ENCODE measurements at places on chromosomes 3 and 15.

DNA sequence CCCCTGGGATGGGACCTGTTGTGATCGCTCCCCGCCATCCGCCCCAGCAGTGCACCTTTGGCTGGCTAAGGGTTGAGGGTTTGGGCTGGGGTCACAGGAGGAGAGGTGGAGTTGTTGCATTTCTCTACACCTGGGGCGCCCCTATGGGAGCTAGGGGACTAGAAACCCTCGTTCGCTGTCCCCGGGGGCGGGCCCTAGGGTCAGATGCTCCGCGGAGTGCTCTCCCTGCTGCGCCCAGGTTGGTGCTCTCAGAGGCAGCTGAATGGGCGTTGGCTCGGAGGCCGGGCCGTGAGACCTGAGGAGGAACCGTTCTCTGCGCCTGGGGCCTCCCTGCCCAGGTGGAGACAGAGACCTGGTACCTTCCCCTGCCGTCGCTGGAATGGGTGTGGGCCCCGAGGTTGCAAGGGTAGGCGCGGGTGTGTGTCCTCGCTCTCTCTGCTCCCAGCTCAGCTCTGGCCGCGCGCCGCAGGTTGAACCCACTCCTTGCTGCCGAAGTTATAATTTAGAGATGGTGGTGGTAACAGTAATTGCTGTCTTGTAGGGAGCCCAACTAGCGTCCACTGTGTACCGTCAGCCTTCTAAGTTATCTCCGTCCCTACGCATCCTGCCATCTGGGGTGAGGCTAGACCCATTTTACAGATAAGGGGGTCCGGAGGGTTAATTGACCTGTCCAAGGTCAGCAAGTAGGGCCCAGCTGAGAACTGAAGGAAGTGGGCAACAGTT is 965 bp downstream of the FLNB start:
- peak; percentile 79 for DNase-seq

- no peak for DNase-seq
These were observed 17.5 kb upstream of the RAD18 start for GRCh38 chr3:8980756-8981257.

DNA sequence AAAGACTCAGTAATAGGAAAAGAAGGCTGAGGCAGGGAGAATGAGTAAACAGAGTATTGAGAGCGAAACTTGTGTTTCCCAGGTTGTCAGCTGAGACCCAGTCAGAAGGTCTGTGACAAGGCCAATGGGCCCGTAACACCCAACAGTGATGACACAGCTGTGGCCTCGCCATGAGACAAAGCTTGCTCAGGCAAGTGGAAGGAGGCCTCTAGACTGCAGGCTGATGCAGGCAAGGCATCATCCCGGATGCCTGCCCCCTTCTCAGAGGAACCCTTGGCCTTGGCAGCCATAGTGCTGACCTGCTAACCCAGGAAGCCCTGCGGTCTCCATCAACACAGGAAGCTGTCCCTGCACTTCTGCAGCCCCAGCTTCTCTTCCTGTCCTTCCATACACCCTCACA is 15.4 kb downstream of the RAB6B start:
- peak; percentile 52 for DNase-seq

GRCh38 chr3:149352556-149352955 is 19.1 kb upstream of the TM4SF18 start:
- DNase-seq: peak; percentile 59

DNA sequence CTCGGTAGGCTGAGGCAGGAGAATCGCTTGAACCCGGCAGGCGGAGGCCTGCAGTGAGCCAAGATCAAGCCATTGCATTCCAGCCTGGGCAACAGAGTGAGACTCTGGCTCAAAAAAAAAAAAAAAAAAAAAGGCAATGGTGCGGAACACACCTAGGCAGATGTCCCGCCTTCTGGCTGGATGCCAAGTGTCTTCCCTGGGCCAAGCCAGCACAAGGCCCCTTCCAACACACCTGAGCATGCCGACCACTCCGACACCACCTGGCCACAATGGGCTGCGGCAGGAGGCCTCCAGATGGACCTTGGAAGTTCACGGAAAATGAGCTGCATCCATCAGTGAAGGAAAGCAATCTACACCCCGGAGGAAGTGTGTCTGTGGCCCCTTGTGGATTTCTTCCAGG is 19.0 kb downstream of the NUP210 start:
- no peak for DNase-seq

- DNase-seq: no peak
These were observed 1476.9 kb downstream of the SI start for GRCh38 chr3:163601426-163601825.

GRCh38 chr3:184691397-184692231 is 20.2 kb downstream of the MAGEF1 start:
- DNase-seq: no peak

DNA sequence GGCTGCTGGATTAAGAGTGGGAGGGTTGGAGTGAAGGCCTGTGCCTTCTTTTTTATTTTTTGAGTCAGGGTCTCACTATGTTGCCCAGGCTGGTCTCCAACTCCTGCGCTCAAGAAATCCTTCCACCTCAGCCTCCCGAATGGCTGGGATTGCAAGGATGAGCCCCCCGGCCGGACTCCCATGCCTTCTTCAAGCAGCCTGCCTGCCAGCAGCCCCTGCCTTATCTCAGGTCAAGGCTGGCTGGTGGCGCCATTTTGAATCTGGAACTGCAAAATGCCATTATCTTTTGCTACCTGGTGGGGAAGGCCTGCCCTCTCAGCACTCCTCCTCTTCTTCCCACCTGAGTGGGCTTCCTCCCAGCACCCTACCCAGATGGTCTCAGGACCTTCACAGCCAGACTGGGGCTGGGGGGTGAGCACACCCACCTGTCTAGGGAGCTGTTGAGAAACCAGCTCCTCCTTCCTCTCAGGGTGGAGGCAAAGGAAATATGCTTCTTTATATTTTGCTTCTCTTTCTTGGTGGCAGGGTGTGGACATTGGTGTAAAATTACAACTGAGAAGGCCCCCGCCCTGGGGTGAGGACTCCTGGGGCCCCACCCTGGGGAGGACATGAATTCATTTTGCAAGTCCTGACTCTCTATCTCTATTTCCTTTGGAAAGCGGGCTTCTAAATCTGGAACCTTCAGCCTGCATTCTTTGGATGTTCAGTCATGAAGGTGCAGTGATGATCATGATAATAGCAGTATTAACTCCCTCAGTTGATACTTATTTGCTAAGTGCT is 7.7 kb upstream of the FLNB start:
- no peak for DNase-seq

DNA sequence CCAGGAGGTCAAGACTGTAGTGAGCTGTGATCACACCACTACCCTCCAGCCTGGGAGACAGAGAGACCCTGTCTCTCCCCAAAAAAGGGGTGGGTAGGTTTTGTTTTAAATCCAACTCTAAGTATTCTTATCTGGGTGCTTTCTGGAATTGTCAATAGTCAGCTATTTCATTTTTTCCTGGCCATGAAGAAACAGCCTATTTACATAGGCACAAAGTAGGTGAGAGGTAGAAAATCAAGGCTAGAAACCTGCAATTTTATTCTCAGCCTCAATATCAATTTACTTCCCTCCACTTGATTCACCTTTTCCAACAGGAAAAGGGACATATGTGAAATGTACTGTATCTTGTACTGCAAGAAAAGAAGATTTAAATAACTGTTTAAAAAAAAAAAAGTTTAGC is 45.9 kb downstream of the CSNK1G1 start:
- no peak for DNase-seq

GRCh38 chr3:36964817-36965216 is 20.0 kb upstream of the TRANK1 start:
- DNase-seq: no peak

- DNase-seq: no peak
These were observed 122.7 kb downstream of the MEIS2 start for GRCh38 chr15:36977659-36978058.

DNA sequence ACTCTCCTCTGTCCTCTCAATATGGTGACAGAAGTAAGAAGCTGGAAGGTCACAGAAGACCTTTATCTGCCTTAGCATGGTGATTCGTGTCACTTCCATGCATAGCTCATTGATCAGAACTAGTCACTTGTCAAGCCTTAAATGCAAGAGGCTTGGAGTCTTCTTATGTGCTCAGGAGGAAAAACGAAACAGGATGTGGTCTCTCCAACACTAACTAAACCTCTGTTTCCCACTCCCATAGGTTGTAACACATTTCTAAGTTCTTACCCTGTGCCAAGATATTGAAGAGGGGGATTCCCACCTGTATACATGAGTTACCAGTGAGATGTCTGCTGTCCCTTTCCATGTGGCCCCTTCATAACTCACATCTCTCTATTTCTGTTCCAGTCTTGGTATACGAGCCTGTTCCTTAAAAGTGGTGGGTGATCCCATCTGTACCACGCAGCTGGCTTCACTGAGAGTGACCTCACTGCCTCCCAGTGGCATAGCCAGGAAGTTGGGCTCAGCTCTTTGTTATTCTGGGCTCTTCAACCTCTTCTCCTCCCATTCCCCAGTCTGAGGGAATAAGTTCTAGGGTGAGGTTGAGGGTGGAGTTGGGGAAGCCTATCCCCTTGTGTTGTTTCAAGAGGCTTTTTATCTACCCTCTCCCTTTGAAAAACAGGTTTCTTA is 203.2 kb upstream of the PPP2R3A start:
- no peak for DNase-seq

DNA sequence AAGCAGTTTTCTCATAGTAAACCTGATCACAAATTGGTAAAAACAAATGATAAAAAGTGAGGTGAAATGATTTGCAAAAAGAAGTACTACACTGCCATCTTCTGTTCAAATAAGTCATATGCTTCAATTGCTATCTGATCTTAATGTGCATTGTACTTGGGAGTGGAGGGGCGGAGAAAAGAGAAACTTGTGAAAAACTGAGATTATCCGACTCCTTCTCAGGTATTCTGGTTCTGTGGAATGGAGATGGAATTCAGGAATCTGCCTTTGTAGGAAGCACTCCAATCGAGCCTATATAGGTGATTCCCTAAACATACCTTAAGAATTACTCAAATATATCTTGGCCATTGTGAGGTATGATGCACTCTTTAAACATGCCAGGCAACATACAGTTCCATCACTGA is 180.6 kb downstream of the CHL1 start:
- DNase-seq: no peak

GRCh38 chr3:34185301-34185700 is 386.9 kb downstream of the PDCD6IP start:
- no peak for DNase-seq

GRCh38 chr3:152176998-152177397 is 91.7 kb upstream of the MBNL1 start:
- no peak for DNase-seq

DNA sequence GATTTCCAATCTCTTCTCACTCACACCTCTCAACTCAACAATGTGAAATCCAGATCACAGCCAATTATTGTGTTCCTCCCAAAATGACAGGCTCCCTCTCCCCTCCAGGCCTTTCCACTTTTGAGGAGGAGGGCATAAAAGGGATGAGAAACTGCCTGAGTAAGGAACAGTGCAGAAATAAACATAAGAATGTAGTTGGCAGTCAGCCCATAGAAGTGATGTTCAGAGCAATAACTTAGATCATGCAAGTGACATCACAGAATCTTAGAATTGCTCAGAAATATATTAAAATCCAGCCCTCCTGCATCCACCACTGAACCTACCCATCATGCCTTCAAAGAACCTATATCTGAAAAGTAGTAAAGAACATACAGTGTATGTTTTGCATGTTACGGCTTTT is 299.4 kb upstream of the GADL1 start:
- no peak for DNase-seq

DNA sequence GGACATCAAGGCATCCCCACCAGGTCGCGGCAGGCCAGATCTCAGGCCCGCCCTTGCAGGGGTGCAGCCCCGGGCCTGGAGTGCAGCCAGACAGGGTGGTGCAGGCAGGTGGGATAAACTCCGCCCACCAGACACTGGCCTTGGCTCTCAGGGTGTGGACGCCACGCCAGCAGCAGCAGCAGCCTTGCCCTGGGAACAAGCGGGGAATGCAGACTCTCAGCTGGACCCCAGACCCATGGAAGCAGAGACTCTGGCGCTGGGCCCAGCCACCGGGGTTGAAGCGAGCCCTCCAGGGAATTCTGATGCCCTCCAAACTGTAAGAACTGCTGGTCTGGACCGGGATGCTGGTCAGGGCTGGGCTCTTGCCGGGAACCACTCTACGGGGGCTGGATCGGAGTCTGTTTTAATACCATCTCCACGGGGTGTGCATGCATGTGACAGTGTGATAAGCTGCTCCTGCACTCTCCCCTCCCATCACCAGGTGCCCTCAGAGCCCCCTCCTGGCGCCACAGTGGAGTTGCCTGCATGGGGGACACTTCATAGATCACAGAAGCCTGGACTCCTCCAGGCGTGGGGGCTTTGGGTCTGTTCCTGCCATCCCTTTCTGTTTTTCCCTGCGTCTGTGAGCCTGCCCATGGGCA is 142.7 kb downstream of the NSMCE3 start:
- DNase-seq: no peak

DNA sequence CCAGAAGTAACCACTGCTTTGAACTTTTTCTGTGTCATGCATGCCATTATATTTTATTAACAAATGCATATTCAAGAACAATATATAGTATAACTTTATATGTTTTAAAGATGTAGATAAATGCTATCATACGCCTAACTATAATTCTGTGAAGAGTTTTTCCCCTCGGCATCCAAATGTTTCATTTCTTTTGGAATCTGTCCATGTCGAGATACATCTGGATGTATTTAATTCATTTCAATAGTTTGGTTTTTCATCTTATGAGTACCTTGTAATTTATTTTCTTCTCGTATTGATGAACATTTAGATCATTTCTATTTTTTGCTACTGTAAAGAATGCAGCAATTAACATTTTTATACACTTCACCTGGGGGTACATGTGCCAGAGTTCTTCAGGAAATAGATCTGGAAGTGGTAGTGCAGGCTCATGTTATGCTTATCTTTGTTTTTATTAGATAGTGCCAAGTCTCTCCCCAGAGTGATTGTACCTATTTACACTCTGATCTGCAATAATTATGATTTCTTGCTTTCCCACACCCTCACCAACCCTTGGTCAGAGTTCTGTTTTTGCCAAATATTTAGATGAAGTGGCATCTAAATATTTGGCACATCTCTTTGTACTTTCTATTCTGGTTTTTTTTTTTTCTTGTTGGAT is 29.7 kb downstream of the USP13 start:
- no peak for DNase-seq

GRCh38 chr3:148759430-148759829 is 61.7 kb downstream of the AGTR1 start:
- no peak for DNase-seq

GRCh38 chr3:158420654-158421396 is 150.2 kb upstream of the MLF1 start:
- no peak for DNase-seq

- DNase-seq: no peak
These were observed 144.1 kb downstream of the RORA start for GRCh38 chr15:61084944-61085367.

DNA sequence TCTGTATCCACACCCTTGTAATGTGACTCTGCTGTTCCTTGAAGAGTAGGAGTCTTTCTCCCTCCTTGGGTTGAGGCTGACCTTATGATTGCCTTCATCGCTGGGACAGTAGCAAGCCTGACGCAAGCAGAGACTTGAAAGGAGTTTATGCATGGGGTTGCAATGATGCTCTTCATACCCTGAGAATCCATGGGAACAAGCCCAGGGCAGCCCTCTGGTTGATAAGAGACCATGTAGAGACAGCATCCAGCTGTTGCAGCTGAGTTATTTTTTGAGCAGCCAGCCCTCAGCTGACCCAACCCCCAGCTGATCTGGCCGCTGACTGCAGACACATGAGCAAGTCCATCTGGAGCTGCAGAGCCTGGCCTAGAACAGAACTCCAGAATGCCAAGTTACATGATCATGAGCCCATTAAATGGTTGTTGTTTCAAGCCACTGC is 60.6 kb upstream of the ARNT2 start:
- no peak for DNase-seq
